Left ventricle myocardium inferior (tissue), 1 donor: ENCODE measurements at places on chromosomes 16 and 17. TPM values are rescaled to one million over a fixed set of nuclear protein-coding genes. Genes with fewer than 3 reads are reported as not detected.

The NPIPA7 gene
- total RNA-seq = 3.2 TPM

DNA sequence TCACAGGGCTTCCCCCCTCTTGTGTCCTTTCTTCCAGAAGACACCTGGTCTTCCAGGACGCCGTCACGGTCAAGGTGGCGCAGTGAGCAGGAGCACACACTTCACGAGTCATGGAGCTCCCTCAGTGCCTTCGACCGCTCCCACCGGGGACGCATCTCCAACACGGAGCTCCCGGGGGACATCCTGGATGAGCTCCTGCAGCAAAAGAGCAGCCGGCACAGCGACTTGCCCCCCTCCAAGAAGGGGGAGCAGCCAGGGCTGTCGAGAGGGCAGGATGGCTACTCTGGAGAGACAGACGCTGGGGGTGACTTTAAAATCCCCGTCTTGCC is 199.6 kb downstream of the KATNIP start:
- DNase-seq = no peak
- H3K36me3 ChIP-seq = peaks cover 3% of the 10 kb centered on the region
- H3K27ac ChIP-seq = no peak overlapping the region
- H3K4me3 ChIP-seq = no peak overlapping the region
- no peaks in the 10 kb centered on the region for H3K27me3 ChIP-seq
- H3K4me1 ChIP-seq = peaks cover 4% of the 10 kb centered on the region

The SEZ6L2 gene
- total RNA-seq = 0.38 TPM

DNA sequence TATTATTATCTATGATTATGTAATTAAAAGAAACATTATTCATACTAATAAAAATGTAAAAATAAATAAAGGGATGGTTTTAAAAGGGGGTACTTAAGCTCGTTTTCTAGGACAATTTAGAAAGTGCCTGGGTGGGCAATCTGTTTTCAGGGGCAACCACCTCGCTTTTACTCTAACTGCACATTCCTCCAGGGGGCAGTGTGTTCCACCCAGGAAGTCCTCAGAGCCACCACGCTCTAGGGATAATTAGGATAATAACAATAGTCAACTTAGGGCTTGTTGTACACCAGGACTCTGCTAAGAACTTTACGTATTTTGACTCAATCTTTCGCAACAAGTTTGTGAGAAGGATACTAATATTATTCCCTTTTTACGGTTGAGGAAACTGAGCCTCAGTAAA is 396.7 kb upstream of the MAF start:
- no peaks in the 10 kb centered on the region for H3K27me3 ChIP-seq
- no peaks in the 10 kb centered on the region for H3K36me3 ChIP-seq
- no peaks in the 10 kb centered on the region for H3K4me1 ChIP-seq
- H3K27ac ChIP-seq = no peak overlapping the region
- no peak for DNase-seq

DNA sequence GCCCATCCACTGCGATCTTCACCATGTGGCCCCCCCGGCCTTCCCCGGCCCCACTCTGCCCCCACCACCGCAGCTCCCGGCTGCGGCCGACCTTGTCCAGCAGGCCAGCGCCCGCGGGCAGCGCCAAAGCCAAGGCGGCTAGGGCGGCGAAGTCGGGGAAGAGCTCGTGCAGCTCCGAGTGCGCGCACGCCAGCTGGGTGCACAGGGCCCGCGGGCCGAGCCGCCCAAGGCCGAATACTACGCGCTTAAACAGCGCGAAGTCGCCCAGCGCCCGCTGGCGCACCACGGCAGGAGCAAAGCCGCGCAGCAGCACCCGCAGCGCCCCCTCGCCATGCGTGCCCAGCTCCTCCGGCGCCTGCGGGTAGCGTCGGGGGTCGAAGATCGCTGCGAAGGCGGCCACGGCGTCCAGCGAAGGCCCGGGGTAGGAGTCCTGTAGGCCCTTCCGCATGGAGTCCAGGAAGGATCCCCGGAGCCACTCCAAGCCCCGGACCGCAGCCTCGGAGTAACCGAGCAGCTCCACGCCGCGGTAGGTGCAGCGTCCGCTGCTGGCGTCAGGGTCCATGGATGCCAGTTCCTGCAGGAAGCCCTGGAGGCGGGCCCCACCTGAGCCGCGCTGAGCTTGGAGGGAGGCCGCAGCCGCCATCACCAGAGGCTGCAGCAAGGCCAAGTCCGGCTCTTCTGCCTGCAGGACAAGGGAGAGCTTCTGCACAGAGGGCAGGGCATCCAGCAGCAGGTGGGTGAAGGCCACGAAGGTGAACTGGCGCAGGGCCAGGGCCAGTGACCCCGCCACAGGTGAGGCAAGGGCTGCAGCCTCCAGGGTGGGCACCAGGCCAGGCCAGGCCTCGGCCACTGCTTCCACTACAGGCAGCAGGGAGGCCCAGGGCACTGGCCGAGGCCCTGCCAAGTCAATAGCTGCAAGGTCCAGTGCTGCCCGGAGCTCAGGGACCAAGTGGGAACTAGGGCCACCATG is 10.3 kb downstream of the C17orf113 start:
- H3K4me3 ChIP-seq = peak overlapping the region; percentile 41
- no peak for DNase-seq
- no peak overlapping the region for H3K27ac ChIP-seq
- H3K4me1 ChIP-seq = peaks cover 4% of the 10 kb centered on the region

GRCh38 chr16:54412777-54413455 is 126.3 kb upstream of the IRX3 start:
- H3K27ac ChIP-seq = peak overlapping the region; percentile 56
- H3K4me1 ChIP-seq = peaks cover 26% of the 10 kb centered on the region
- no peak for DNase-seq
- H3K4me3 ChIP-seq = no peak overlapping the region

DNA sequence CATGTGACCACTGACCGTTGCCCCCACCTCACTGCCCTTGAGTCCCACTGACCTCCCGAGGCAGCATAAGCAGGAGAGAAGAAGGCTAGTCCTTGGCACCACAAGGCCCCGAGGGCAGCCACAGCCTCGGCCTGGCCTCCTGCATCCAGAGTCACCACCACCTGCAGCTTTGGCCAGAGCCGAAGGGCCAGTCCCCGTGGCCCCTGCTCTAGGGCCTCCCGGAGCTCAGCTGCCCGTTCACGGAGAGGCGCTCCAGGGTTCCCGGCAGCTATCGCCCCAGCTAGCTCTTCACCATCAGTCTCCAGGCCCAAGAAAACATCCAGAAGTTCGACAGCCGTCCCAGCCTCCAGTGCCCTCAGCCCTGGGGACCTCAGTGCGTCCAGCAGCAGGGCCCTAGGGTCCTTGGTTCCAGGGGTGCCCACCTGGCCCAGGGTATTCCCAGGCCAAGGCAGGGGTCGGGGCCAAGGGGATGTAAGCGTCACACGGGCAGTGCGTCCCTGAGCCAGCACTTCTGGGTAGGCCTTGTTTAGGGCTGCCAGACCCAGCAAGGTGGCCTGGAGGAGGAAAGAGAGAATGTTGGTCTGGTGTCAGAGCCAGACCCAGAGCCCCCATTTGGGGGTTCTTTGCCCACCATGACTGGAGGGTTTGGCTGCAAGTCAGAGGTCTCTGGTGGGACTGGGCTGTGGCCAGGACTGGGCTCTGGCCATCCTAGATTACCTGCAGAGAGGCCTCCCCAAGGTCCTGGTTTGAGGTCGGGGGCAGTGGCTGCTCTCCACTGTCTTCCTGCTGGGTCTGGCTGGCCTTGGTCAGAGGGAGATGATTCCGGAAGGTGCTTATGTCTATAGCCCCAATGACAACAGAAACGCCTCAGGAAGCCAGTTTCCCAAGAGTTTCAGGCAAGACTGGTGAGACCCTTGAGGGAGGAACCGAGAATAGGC is 1.8 kb downstream of the GHDC start:
- H3K27ac ChIP-seq = no peak overlapping the region
- no peaks in the 10 kb centered on the region for H3K27me3 ChIP-seq
- no peaks in the 10 kb centered on the region for H3K36me3 ChIP-seq
- no peak for DNase-seq

DNA sequence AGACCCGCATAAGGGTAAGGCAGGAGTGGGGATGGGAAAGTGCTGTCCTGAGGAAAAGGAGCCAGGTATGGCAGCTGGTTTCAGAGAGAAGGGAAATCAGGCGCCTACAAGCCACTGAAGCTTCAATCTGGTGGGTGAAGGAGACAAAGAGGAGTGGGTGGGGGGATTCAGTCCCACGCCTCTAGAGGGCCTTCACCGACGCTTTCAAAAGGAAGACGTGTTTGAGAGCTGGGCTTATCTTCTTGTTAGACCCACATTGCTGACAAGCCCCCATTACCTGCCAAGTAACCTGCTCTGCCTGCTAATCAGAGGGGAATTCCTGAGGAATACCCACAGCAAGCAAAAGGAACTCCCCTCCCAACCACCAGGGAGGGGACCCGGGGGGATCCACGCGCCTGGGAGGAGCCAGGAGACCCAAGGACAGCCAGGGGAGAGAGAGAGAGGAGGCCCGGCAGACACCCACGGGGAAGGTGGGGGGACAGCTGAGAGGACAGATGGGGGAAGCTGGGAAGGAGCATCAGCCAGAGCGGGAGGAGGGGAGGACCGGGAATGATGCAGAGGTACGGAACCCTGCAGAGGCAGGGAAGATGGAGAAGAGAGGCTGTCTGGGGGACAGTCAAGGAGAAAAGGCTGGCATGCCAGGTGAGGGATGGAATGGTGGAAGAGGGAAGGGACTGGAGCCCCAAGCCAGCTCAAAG is 1.0 kb downstream of the MTMR4 start:
- peak overlapping the region; percentile 81 for H3K4me3 ChIP-seq
- peaks cover 45% of the 10 kb centered on the region for H3K4me1 ChIP-seq
- DNase-seq = no peak
- no peak overlapping the region for H3K27ac ChIP-seq
- H3K36me3 ChIP-seq = peaks cover 48% of the 10 kb centered on the region

The MYL11 gene
- not detected for total RNA-seq

- DNase-seq = no peak
- H3K27ac ChIP-seq = no peak overlapping the region
- H3K4me1 ChIP-seq = peaks cover 23% of the 10 kb centered on the region
- H3K27me3 ChIP-seq = no peaks in the 10 kb centered on the region
- no peak overlapping the region for H3K4me3 ChIP-seq
Observed at GRCh38 chr16:84788920-84789391, 30.8 kb upstream of the CRISPLD2 start.

The FBXW10B gene
- 1.0 TPM for total RNA-seq

DNA sequence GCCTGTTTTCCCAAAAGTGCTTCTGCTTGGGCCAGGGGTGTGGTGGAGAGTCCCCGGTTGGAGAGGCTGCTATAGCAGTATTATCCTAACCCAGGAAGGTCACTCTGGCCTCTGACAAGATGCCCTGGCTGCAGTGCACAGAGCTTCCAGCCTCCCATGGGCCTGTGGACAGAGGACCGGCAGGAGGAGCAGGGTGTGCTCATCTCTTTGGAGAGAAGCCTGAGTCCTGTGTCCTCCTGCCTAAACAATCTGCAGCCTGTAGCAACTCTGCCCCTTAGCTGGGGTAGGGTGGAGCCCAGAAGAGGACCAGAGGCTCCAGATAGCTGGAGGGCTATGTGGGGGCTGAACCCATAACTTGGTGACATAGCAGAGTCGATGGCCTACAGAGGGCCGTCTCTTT is 78.0 kb downstream of the MPRIP start:
- no peaks in the 10 kb centered on the region for H3K27me3 ChIP-seq
- peaks cover 88% of the 10 kb centered on the region for H3K4me1 ChIP-seq
- H3K27ac ChIP-seq = peak overlapping the region; percentile 86
- H3K36me3 ChIP-seq = no peaks in the 10 kb centered on the region

The NOG gene
- 0.41 TPM for total RNA-seq

The XAF1 gene
- total RNA-seq = 18.6 TPM
